ENCODE measurements at places on chromosomes 7 and 10.

DNA sequence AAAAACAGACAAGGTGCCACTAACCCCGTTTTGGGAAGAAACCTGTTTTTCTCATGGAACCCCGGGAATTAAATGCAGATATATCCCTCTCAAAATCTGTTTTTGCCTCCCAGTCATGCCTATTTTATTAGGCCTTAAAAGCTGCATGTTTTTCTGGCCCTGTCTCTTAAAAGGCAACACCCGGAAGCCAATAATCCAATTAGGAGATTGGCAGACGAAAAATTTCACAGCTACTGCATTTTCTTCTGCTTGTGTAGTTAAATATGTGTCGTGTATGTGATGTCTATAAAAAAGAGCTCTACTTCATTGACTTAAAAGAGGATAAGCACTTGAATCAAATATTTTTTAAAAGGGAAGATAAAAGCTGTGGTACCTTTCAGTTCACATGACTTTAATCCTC lies 31.9 kb upstream of the OPTN start:
- no peak for DNase-seq

- DNase-seq, result no peak
Observed at GRCh38 chr10:101066896-101067355, 5.1 kb downstream of the KAZALD1 start.

- no peak for DNase-seq
Observed at GRCh38 chr7:121608785-121609184, 212.7 kb upstream of the FAM3C start.

DNA sequence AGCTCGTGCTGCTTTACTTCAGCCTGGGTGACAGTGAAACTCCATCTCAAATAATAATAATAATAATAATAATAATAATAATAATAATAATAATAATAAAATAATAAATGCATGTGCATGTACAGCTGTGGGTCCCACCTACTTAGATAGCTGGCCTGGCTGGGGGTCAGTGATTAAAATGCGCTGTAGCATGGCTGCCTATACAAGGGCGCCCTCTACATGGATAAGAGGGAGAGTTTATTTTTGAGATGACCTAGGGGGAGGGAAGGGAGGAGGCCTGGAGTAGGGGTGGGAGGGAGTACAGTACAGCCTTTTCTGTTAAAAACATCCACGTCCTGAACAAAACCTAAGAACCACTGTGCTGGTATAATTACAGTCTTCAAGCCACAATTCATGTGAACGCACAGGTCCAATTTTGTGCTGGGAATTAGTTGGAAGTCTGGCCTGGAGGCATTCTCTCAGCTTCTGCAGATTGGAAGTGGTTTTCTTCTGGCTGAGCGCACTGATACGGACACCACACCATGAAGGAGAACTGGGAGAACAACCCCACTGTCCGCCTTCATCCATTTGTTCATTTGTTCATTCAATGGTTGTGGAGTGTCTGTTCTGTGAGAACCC lies 146.5 kb downstream of the TMEM178B start:
- DNase-seq, result no peak

DNA sequence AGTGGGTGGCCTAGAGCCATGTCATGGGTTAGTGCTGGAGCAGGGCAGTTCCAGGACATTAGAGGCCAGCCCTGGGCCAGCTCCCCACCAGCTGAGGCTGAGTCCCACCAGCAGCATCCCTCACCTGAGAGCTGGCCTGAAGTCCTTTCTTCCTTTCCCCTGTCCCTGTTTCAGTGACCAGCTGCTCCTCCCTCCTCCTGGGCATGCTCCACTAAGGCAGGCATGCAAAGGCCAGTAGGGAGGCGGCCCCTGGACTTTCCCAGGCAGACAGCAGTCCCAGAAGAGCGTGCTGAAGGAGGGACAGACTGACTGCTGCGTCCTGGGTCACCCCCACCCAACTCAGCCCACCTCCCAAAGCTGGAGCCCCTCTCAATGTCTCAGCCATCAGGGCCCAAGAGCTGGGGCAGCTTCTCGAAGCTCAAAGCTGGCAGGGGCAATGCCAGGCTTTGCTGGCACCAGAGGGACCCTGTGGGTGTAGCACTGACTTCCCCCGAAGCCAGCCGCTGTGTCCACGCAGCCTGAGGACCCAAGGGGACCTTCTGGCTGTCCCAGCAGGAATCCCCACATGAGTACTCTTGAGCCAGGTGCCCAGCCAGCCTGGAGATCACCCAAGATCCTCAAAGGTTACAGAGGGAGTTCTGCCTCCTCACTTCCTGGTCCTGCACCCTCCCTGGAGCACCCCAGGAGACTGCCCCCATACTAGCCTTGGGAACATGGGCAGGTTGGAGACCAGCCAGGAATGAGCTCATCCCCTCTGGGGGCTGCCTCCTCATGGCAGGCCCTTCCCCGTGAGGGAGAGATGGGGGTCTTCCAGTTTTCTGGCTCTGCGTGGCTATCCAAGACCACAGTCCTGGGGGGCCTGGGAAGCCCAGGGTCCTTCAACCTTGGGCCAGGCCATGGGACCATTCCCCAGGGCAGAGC lies 35.2 kb upstream of the RET start:
- no peak for DNase-seq

DNA sequence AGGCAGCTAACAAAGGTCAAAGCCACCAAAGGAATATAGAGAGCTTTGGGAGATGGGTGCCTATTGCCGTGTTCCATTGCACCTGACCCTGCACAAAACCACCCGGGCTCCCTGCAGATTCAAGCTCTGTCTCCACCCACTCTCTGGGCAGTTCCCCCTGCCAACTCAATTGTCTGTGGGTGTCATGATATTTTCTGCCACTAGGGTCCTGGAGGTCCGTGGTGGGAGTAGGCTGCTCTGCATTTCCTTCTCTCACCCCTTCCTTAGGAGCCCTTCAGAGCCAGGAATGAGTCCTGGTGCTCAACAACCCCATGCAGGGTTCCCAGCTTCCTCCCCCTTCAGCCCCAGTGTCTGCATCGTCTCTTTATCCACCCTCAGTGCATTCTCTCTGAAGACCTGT lies 34.1 kb downstream of the PNLIPRP2 start:
- DNase-seq, result no peak

- no peak for DNase-seq
Observed at GRCh38 chr7:93945756-93946535, 24.4 kb downstream of the GNG11 start.

- DNase-seq, result no peak
Observed at GRCh38 chr7:121885166-121885920, 12.4 kb downstream of the PTPRZ1 start.

- DNase-seq, result no peak
Observed at GRCh38 chr10:31384589-31384949, 65.6 kb downstream of the ZEB1 start.

DNA sequence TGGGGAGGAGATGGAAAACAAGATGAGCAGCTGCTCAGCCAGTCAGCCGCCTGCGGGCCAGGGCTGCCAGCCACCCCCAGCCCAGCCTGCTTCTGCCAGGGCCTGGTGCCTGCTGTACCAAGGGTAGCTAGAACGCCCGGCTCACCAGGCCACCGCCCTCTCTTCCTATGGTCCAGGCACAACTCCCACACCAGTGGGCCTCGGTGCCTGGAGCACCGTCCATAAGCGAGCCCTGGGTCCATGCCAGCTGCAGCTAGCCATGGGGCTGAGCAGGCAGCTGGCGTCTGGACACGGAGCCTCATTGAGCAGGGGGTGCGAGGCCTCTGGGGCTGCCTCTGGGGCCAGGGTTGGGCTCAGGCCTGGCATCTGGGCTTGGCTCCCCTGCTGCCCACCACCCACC lies 8.5 kb upstream of the RABGEF1 start:
- DNase-seq, result no peak

DNA sequence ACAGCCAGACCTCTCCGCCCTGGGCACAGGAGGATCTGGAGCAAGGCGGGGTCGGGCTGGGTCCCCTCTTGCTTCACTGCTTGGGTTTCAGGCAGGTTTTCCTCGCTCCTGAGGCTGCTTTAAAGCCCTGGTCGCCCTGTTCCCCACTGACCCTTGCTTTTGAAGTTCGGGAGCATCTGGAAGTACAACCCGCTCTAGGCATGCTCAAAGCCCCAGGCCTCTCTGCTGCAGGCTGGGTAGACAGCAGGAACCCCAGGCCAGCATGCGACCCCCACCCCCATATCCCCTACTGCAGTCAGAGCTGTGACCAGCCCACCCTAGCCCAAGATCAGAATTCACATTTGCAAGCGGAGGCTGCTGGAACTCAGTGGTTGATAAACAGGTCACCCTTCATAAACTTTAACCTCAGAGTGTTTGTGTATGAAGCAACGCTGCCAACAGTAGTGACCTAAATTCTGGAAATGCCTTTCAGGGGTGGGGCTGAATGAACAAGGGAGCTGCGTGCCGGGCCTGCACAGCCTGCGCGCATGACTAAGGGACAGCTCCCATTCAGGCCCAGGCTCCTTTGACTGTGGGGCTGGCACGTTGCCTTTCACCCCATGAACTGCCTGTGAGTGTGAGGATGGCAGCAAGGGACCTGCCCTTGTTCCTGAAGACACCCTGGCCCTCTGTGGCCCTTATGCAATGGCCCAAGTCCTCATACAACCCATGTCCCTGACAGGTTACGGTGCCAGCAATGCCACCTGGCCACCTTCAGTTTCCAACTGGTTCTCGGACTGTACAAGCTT lies 52.5 kb downstream of the PROSER2 start:
- no peak for DNase-seq

DNA sequence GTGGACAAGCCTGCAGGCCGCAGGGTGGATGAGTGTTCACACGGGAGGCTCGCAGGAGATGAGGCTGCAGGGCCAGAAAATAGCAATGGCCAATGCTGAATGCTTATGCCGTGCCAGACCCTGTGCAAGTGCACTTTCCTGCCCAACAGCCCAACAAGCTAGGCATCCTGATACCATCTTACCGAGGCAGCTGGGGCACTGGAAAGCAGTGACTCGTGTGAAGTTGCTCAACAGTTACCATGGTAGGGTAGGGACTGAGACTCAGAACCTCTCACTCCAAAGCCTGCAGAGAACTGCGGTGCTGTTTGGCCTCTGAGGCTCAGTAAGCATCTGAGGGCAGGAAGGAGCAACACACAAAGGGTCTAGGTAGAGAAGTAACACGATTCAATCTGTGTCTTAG lies 43.7 kb downstream of the JAZF1 start:
- DNase-seq, result no peak

DNA sequence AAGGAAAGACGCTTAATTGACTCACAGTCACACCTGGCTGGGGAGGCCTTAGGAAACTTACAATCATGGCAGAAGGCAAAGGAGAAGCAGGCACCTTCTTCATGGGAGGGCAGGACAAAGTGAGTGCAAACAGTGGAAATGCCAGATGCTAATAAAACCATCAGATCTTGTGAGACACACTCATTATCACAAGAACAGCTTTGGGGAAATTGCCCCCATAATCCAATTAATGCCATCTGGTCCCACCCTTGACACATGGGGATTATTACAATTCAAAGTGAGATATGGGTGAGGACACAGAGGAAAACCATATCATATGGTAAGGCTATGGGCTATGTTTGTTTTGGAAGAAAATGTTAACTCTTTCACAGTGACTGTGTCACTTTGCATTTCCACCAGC lies 1272.5 kb upstream of the CELF2 start:
- DNase-seq, result no peak

GRCh38 chr7:1055491-1055955 lies 11.2 kb downstream of the GPR146 start:
- DNase-seq, result no peak

GRCh38 chr7:21300692-21301091 lies 127.2 kb upstream of the SP4 start:
- DNase-seq, result no peak

DNA sequence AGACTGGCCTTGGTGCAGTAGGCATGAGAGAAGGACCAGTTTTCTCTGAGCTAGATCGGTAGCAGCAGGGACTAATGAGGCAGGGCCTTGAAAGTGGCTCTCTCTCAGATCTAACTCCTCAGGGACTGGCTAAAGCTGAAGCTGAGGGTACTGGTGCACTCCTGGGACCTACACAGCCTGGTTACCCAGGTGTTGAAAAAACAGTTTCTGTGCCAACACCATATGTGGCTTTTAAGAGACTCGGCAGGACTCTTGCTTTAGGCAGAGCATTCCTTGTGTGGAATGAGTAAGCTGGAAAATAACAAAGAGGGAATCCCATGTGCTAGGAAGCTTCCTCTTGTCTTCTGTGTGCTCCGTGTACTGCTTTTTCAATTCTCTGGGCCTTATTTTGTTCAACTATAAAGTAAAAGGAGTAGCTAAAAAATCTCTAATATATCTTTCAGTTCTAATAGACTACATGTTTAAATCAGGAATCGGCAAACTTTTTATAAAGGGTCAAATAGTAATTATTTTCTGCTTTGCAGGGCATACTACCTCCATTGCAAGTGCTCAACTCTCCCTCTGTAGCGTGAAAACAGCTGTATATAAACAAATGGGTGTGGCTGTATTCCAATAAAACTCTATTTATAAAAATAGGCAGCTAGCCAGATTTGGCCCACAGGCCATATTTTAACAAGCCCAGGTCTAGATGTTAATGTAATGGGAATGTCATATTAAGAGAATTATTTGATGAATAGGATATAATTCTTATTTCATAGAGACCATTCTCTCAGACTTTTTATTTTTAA lies 186.1 kb upstream of the KAT6B start:
- DNase-seq, result peak; percentile 7

- DNase-seq, result no peak
Observed at GRCh38 chr10:63689768-63690167, 168.6 kb downstream of the REEP3 start.

DNA sequence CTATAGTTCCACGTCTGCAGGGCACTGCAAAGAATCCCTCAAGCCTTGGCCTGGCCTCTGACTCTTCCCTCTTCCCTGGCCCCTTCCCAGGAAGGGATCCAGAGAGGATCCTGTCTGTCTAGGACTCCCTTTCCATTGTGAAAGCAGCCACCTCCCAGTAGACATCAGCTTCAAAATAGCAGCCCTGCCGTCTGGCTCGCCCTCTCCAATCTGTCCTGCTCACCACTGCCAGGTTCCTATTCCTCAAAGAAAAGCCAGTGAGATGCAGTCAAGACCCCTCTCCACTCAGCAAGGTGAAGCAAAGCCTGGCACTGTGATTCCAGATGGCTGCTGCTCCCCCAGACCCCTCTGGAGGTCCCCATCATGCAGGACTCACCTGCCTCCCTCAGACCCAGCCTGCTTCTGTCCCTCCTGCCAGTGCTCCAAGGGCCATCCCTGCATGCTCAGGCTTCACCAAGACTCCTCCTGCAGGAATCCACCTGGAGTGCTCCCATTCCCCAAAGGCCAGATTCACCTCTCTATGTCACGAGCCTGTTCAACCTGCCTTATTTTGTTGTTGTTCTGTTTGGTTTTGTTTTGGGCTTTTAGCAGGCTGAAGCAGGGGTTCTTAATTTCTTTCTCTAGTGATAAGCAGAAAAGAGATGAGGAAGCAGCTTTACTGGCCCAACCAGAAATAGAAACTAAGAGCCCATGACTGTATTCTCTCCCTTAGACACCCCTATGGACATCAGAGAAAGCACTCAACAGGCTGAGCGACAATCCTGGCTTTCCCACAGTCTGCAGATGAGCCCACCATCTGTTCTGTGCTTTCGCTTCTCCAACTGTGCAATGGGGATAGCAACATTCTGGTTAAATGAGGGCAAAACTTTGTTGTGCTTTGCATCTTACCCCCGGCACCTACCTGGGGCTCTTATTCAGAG lies 305.1 kb downstream of the GRID1 start:
- no peak for DNase-seq

DNA sequence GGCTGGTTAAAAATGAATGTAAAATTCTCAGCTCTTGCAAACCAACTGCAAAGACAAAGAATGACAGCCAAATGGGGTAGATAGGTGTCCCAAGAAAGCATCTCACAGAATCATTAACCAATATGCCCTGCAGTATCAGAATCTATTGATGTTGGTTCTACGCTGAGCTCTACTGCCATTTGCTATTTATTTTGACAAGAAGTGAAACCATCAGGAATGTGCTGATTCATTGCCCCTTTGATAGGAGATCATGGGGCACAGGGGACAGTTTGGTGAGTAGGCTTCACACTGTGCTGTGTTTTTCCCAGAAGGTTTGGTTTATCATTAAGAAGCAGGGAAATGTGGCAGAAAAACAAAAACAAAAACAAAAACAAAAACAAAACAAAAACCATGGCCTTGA lies 19.4 kb upstream of the CDC14C start:
- no peak for DNase-seq
